Stimulated activated CD8-positive, alpha-beta memory T cell treated with anti-CD3 and anti-CD28 coated beads, Interleukin-15, amount 100 ng/mL, for 4 hours (primary cell): ENCODE measurements at places on chromosomes 7 and 10.

DNA sequence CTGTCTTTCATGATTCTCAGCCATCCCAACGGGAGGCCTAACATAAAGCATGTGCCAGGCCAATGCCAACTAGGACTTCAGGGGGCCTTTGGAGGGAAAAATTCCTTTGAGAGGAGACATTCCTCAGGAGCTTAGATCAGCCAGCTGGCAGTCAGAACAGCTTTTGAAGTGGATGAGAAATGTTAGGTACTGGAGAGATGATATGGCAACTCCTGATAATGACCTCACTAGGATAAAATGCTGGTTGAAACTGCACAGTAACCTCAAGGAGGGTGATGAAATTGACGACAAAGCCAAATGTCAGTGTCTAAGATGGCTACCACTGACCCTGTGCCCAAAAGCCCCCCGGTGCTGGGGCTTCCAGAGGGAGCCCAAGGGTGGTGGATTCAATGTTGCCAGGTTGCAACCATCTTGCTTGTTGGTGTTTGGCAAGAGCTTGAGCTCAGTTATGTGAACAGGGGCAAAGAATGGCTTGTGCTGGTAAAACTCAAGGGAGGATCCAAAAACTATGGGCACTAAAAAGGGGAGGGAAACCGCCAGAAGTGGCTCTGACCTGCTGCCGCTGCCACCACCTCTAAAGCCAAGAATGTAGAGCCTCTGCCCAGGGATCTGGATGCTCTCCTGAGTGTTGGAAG lies 121.2 kb downstream of the UBE2H start:
- DNase-seq = no peak

- DNase-seq = no peak
These were observed 2.8 kb downstream of the CALML5 start for GRCh38 chr10:5496261-5497250.

DNA sequence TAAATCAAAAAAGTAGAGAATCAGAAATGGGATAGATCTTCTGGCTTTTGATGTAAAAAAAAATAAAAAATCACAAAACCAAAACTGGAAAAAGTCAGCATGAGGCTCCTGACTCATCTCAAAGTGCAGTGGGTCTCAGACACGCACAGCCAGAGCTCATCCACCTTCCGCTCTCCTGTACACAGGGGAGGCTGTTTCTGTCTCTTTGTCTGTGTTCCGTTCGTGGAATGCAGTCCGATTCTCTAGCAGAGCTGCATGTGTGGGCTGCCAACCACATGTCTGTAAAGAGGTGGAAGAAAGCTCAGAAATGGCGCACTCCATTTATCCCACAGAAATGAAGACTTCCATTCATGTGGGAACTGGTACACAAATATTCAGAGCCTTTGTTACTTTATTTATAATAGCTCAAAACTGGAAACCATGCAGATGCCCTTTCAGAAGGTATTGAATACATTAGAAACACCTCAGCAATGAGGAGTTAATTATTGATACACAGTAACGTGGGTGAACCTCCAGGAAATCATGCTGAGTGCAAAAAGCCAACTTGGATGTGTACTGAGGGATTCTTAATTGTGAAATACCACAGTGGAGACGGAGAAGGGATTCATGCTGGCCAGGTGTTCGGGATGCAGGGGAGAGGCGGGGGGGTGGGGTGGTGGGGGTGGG lies 123.3 kb downstream of the TRRAP start:
- DNase-seq = no peak

- no peak for DNase-seq
These were observed 8.8 kb downstream of the DCLRE1C start for GRCh38 chr10:14945108-14945507.

GRCh38 chr7:37297546-37297945 lies 151.1 kb downstream of the ELMO1 start:
- DNase-seq = no peak
